CD4-positive, alpha-beta T cell treated with Interleukin-12 subunit alpha and Interleukin-12 subunit beta, for 1 hour (primary cell): ENCODE measurements at places on chromosomes 2 and 18.

DNA sequence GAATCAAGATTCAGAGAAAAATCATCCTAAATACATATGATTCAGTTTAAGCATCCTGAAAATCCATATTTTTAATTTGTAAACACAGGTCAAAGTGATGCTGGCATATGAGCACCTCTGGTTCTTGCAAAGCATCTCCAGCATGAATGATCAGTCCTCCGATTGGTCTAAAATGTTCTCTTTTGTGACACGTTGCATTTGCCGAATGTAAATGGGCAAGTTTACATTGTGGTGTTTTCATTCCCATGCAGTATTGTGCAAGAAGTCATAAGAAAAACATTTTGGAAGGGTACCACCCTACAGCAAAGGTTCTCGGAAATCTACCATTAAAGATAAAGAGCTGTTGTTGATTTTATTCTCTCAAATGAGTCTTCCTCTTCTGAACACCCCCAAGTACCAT, 108.0 kb upstream of the UNC80 start:
- no peak for DNase-seq

- DNase-seq, result no peak
These were observed 141.4 kb downstream of the SPP2 start for GRCh38 chr2:234191819-234192407.

DNA sequence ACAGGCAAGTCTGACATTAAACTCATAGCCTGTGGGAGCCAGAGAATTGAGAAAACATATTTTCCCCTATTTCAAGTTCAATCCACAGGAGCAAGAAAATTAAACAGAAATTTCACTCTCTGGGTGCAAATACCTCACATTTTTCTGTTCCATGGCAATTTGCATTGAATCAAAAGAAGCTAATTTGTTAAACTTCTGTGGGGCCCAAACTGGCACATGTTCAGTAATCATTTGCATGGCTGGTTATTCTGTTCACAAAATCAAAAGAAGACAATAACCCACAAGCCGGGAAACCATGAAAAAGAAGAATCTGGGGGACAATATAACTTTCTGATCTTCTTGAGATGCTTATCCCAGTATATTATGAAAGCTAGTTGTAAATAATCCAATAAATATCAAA, 363.1 kb downstream of the LRP1B start:
- no peak for DNase-seq

- peak; percentile 60 for DNase-seq
These were observed 19.5 kb downstream of the SLC25A52 start for GRCh38 chr18:31741097-31741735.

GRCh38 chr18:61991201-61991600, 98.4 kb upstream of the RNF152 start:
- DNase-seq, result no peak

DNA sequence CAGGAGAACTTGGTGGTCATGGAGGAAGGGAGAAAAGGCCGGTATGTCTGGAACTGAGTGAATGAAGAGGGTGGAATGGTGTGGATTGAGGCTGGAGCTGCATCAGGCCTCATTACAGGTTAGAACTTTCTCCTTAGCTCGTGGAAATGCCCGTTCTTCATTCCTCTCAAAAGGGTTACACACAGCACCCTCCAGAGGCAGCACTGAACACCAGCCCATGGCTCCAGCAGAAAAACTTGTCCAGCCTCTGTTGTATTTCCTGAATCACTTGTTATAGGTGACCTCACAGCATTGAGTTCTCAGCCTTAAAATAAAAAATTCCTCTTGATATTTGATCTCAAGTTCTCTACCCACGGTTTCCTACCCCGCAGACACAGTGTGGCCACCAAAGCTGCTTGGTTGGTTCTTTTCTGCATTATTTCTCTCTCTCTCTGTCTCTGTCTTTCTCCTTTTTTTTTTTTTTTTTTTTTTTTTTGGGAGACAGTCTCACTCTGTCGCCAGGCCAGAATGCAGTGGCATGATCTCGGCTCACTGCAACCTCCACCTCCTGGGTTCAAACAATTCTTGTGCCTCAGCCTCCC, 89.6 kb downstream of the ITGB1BP1 start:
- DNase-seq, result no peak

DNA sequence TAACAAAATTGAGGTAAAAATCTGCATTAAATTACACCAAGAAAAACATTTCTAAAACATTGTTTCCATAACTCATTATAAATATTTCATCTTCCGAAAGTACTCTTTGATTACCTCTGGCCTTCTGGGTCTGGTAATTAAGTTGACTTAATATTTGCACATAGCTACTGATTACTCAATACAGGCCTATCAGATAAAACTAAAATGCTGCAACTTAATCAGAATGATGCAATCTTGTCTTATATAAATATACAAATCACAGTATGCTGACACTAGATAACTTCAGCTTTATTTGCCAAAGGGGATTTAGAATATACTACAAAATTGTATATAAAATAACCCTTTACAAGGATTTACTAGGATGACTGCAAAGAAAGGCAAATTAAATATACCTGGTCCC, 49.3 kb downstream of the SLC35F5 start:
- no peak for DNase-seq

- no peak for DNase-seq
These were observed 10.0 kb downstream of the ZNF24 start for GRCh38 chr18:35334212-35334611.

- no peak for DNase-seq
These were observed 24.0 kb downstream of the GPR55 start for GRCh38 chr2:230901006-230901405.

DNA sequence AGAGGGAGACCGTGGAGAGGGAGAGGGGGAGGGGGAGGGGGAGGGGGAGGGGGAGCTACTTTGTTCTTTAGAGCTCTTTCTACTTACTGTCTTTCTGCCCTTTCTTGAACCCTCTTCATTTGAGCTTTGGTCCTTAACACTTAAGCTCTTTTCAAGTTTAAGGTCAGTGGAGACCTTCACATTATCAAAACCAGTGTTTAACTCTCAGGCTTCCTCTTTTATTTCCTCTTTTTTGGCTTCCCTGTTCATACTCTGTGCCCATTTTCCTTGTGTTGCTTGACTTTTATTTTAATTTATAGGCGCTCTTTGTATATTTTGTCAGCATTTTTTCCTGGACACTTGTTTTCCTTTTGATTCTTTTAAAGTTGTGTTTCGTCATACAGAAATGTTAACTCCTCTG, 37.1 kb downstream of the ACSL3 start:
- no peak for DNase-seq
